Placental pericyte (primary cell): ENCODE measurements at places on chromosomes 2 and 18. TPM values are rescaled to one million over a fixed set of nuclear protein-coding genes. Genes with fewer than 3 reads are reported as not detected.

The TMEM163 gene
- total RNA-seq, result not detected in 2 replicates

The MYO1B gene
- total RNA-seq, result 102 and 143 TPM in 2 replicates

The TLX2 gene
- not detected in 2 replicates for total RNA-seq

The MREG gene
- 1.1 and 3.0 TPM in 2 replicates for total RNA-seq

The DCDC2C gene
- not detected in 2 replicates for total RNA-seq

The TMEFF2 gene
- under 0.01 TPM in 1 of 2 replicates, not detected in the other for total RNA-seq

The C2orf74 gene
- 3.1 and 13.8 TPM in 2 replicates for total RNA-seq

The NEB gene
- total RNA-seq, result 0.22 and 0.29 TPM in 2 replicates

The ST8SIA5 gene
- total RNA-seq, result 0.43 TPM in 1 of 2 replicates, not detected in the other

The M1AP gene
- total RNA-seq, result not detected in 2 replicates

The LAMA1 gene
- 12.5 and 19.5 TPM in 2 replicates for total RNA-seq

The LAMA3 gene
- 0.88 and 1.7 TPM in 2 replicates for total RNA-seq

The COL3A1 gene
- 1,404 and 7,536 TPM in 2 replicates for total RNA-seq

The UGT1A10 gene
- 0.22 TPM in 1 of 2 replicates, not detected in the other for total RNA-seq

The B4GALT6 gene
- 6.1 and 9.3 TPM in 2 replicates for total RNA-seq

The SEPTIN2 gene
- total RNA-seq, result 339 and 470 TPM in 2 replicates

The THSD7B gene
- total RNA-seq, result under 0.01 TPM in 1 of 2 replicates, not detected in the other

The SLC4A3 gene
- 2.6 and 4.4 TPM in 2 replicates for total RNA-seq

The KIF5C gene
- under 0.01 and 0.14 TPM in 2 replicates for total RNA-seq

The MAP3K20 gene
- total RNA-seq, result 27.4 and 55.8 TPM in 2 replicates

The GAL3ST2 gene
- 0.14 TPM in 1 of 2 replicates, not detected in the other for total RNA-seq

The UGT1A5 gene
- total RNA-seq, result not detected in 2 replicates
